Lung microvascular endothelial cell (primary cell): ENCODE measurements at places on chromosomes 2 and 18. TPM values are rescaled to one million over a fixed set of nuclear protein-coding genes. Genes with fewer than 3 reads are reported as not detected.

Gene UGT1A8
- not detected in 2 replicates for total RNA-seq

Gene LYG1
- total RNA-seq: 0.22 and 0.40 TPM in 2 replicates

Gene RNF138
- total RNA-seq: 26.4 and 28.0 TPM in 2 replicates

Gene TMEM17
- total RNA-seq: 0.99 and 1.1 TPM in 2 replicates

Gene RGPD4
- not detected in 2 replicates for total RNA-seq

Gene LIMS3
- 5.4 and 15.5 TPM in 2 replicates for total RNA-seq

Gene EMILIN1
- total RNA-seq: 23.3 and 42.3 TPM in 2 replicates

Gene SMARCAL1
- 9.6 and 11.9 TPM in 2 replicates for total RNA-seq

DNA sequence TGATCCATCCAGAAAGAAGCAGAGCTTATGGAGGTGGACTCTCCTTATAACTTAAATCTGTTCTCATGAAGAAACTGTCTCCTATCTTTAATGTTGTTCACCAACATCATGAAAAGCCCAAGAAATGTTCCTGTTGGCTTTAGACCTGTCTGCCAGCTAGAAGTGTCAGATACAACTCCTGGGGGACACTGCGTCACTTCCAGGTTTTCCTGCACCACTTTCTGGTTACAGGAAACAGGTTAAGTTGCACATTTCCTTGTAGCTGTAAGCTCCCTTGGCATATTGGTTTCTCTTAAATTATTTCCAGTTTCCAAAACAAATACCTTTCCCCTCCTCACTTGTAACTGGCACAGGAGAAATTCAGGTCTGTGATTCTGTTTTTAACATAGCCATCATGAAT is 2.9 kb downstream of the CEP68 start:
- DNase-seq: peak; percentile 81

- DNase-seq: no peak
Observed at GRCh38 chr2:47266939-47267710, 112.0 kb upstream of the STPG4 start.

DNA sequence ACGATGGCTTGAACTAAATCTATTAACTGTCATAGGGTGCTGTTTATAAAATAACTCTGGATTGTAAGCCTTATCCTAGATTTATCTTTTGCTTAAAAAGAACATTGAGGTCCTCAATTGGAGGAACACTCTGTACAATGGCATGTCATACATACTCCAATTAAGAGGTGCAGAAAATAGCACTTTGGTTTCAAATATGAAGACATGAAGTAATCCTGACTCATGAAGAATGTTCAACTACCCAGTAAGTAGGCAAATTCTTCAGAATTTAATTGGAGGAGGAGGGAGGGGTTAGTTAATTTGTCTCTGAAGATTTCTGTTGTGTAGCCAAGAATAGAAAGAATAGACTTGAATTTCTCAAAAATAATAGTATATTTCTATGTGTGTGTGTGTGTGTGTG is 36.1 kb downstream of the DCC start:
- no peak for DNase-seq

DNA sequence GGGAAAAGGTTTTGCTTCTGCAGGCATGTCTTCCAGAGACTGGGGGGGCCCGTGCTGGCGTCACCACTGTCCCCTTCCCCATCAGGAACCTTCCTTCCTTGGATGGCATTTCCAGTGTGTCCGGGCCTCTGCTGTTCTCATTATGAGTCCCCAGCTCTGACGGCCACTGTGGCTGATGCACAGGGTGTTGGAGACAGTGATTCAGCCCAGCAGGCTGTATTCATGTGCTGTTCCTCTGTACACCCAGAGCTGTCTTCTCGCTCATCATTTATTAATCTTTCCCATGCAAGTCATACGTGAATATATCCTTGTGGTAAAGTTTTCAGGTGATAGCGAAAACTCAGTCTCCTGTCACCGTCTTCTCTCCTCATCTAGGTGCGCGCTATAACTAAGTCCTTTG is 57.7 kb downstream of the ASAP2 start:
- DNase-seq: no peak

GRCh38 chr18:28767201-28767600 is 590.3 kb upstream of the CDH2 start:
- DNase-seq: peak; percentile 11

- no peak for DNase-seq
Observed at GRCh38 chr2:210965472-210965871, 409.1 kb downstream of the CPS1 start.

DNA sequence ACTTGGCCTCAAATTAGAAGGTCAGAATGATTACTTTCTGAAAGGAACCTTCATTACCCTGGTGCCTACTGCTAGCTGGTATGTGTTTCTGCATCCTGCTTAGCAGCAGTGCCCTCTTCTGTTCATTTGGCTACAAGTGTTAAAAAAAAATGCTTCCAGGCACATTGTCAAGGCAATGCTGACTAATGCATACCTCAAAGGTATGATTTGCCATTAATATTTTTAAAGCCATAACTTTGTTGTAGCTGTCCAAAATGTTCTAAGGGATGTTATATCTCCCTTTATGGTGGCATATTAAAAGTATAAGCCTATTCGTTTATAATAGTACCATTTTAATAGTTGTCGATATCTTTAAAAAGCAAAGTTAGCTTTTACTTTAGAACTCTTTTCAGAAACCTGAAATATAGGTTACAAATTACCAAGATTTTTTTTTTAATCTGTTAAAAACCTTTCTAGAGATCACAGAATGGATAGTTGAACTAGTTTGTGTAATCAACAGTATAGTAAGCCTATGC is 52.0 kb upstream of the FAM171B start:
- peak; percentile 86 for DNase-seq

DNA sequence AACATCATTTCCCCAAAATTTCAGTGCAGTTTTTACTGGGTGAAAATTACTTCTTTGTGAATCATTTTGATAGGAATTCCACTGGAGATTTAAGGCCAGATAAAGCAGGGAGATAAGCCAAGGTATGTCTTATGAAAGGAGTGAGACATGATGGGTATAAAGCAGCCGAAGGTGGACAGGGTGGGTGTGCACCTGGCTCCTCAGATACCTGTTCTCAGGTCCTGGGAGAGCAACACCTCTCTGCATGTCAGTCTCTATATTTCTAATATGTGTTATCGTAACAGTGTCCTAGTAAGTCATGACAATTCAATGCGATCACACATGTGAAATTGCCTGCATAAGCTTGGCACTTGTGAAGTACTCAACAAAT is 768.8 kb downstream of the RNF144A start:
- no peak for DNase-seq

- DNase-seq: no peak
Observed at GRCh38 chr18:9796935-9797549, 88.7 kb upstream of the TXNDC2 start.

DNA sequence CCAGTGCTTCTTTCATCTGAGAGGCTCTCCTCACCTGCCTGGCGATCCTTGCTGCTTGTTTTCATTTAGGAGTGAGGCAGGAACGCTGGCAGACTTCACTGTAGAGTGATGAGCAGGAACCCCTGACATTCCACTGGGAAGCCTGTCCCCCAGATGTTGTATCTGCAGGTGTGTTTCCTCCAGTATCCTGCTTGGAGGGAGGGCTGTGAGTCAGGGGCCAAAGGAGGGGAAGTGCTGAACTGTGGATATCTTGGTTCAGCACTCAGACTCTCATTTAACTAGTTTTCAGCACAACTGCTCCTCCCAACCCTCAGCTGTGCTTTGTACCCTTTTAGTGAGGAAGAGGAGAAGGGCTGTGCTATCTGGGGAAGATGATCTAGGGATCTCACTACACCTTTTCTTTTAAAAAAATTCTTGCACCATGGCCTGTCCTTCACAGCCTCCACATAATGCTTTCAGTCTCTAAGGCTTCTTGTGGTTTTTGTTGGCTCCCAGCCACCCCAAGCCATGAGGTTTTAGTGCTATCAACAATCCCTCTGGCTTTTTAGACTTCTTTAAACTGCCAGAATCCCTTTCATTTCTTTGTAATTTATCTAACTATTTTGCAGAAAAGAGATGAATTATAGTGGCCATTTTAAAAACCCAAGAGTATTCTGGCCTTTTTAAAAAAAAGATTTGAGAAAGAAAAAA is 11.2 kb downstream of the ANKAR start:
- DNase-seq: no peak

GRCh38 chr2:200466425-200467418 is 43.1 kb downstream of the KCTD18 start:
- no peak for DNase-seq

GRCh38 chr18:53796040-53796729 is 428.3 kb downstream of the MBD2 start:
- no peak for DNase-seq

DNA sequence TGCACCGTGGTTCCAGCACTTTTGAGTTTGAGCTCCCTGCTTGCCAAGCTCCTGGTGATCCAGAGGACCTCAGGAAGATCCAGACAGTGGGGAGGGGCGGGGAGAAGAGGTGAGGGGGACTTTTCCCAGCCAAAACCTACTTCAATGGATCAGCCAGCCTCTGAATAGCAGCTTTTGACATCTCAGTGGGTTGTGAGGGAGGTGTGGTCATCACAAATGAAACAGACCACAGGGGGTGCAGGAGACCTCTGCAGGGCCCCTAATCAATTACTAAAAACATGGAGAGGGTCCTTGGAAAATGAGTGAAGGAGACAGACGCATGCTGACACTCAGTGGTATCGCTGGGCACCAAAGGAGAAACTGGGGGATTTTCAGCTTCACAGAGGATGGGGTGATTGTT is 372.7 kb downstream of the ZNF521 start:
- no peak for DNase-seq
